ENCODE measurements at places on chromosomes 2 and 18. TPM values are rescaled to one million over a fixed set of nuclear protein-coding genes. Genes with fewer than 3 reads are reported as not detected.
A peak's percentile ranks its signal among the peaks of the same experiment; 100 is the strongest.

DNA sequence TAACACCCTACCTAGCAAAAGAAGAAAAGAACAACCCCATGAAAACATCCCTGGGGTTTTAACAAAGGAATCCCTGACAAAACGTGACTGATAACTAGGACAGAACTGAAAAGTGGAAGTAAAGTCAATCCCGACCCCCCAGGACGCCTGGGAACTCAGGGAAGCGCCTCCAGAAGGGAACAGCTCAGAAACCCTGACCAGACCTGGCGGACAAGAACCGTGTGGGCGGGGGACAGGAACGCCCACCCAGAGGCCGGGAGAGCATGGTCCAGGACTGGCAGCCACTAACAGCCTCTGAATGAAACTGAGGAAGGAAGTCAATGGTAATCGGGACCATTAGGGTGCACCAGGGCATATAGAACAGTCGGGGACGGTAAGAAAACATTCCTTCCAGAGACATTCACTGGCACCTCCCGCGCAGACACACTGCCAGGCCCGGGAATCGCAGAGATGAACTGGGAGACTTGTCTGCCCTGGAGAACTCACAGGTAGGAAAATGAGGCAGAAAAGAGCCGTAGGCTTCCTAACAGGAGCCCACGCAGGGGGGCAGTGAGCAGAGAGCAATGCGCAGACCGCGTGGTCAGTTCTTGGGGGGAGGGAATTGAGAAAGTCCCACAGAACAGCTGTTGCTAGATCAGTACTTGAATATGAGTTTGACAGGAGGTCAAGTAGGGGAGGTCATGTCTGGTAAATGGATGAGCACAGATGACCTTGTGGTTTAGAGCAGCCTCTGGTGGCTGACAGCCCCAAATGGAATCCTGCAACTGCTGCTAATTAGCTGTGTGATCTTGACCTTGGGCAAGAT is 1.3 kb upstream of the TBC1D8 start:
- no peak overlapping the region for H3K27ac ChIP-seq
- peaks cover 8% of the 10 kb centered on the region for H3K4me1 ChIP-seq
- peak; percentile 76 for DNase-seq
- peak overlapping the region; percentile 67 for H3K4me3 ChIP-seq
- no peaks in the 10 kb centered on the region for H3K36me3 ChIP-seq
- H3K27me3 ChIP-seq = no peaks in the 10 kb centered on the region

GRCh38 chr2:50995610-50996009 is 36.3 kb downstream of the NRXN1 start:
- H3K27me3 ChIP-seq = no peaks in the 10 kb centered on the region
- no peak overlapping the region for H3K27ac ChIP-seq
- peaks cover 2% of the 10 kb centered on the region for H3K4me1 ChIP-seq
- H3K4me3 ChIP-seq = no peak overlapping the region
- DNase-seq = no peak

- no peak overlapping the region for H3K4me3 ChIP-seq
- no peaks in the 10 kb centered on the region for H3K36me3 ChIP-seq
- H3K27ac ChIP-seq = no peak overlapping the region
- H3K4me1 ChIP-seq = no peaks in the 10 kb centered on the region
Measured at GRCh38 chr2:214311031-214311533, 99.8 kb upstream of the VWC2L start.

GRCh38 chr2:186181625-186182024 is 304.4 kb upstream of the ZC3H15 start:
- no peak for DNase-seq
- H3K4me3 ChIP-seq = no peak overlapping the region
- H3K27me3 ChIP-seq = no peaks in the 10 kb centered on the region
- H3K4me1 ChIP-seq = no peaks in the 10 kb centered on the region

GRCh38 chr2:86185517-86186212 is 9.6 kb downstream of the IMMT start:
- no peak overlapping the region for H3K4me3 ChIP-seq
- no peaks in the 10 kb centered on the region for H3K27me3 ChIP-seq
- no peaks in the 10 kb centered on the region for H3K4me1 ChIP-seq
- DNase-seq = no peak
- peaks cover 7% of the 10 kb centered on the region for H3K36me3 ChIP-seq
- no peak overlapping the region for H3K27ac ChIP-seq

- H3K27me3 ChIP-seq = no peaks in the 10 kb centered on the region
- no peak overlapping the region for H3K27ac ChIP-seq
- no peak overlapping the region for H3K4me3 ChIP-seq
Measured at GRCh38 chr2:137250401-137250800, 485.1 kb downstream of the THSD7B start.

Gene TMEM178A
- total RNA-seq = 14.0 TPM

Gene PIEZO2
- 14.7 TPM for total RNA-seq

Gene HOXD10
- total RNA-seq = not detected

Gene DNER
- total RNA-seq = 14.6 TPM

Gene FABP1
- not detected for total RNA-seq
